ENCODE measurements at places on chromosomes 3 and 15. TPM values are rescaled to one million over a fixed set of nuclear protein-coding genes. Genes with fewer than 3 reads are reported as not detected.

The HHLA2 gene
- total RNA-seq = not detected

- H3K27ac ChIP-seq = no peak overlapping the region
- no peak for DNase-seq
- H3K27me3 ChIP-seq = peaks cover 33% of the 10 kb centered on the region
- no peak overlapping the region for H3K4me3 ChIP-seq
- peaks cover 13% of the 10 kb centered on the region for H3K4me1 ChIP-seq
These were observed 3.6 kb upstream of the STARD5 start for GRCh38 chr15:81327516-81327915.

GRCh38 chr3:20652231-20652986 is 466.4 kb upstream of the SGO1 start:
- no peaks in the 10 kb centered on the region for H3K4me1 ChIP-seq
- no peaks in the 10 kb centered on the region for H3K36me3 ChIP-seq
- no peak overlapping the region for H3K4me3 ChIP-seq
- no peaks in the 10 kb centered on the region for H3K27me3 ChIP-seq

DNA sequence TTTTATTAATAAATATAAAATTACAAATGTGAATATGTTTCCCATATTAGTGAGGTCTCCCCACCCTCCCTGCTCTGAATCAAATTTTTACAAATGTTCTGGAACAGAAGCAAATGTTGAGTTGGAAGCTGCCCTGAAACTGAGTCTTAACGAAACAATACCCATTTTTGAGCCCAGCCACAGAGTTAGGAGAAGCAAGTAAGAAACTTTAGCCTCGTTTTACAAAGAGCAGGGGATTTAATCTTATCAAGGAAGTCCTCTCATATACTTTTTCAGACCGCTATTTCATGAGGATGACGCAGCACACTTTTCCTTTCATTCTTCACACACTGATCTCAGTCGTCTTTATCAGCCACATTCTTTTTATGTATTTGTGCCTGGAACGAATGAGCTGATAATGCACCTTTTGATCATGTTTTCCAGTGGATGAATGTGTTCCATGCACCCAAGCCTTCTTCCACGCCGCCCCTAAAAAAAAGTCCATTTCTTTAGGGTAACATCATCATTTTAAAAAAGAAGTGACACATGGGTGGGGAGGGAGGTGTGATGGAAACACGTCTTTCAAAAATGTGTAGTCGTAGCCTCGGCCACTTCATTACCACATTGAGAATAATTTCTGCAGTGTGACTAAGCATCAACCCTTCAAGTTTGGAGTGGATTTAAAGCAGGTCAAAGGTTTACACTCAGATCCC is 48.1 kb downstream of the SETMAR start:
- no peak for DNase-seq
- no peak overlapping the region for H3K27ac ChIP-seq
- H3K36me3 ChIP-seq = peaks cover 2% of the 10 kb centered on the region
- no peak overlapping the region for H3K4me3 ChIP-seq

- peaks cover 33% of the 10 kb centered on the region for H3K36me3 ChIP-seq
- peak overlapping the region; percentile 33 for H3K27ac ChIP-seq
- no peaks in the 10 kb centered on the region for H3K27me3 ChIP-seq
- no peak for DNase-seq
- H3K4me3 ChIP-seq = no peak overlapping the region
These were observed 9.5 kb downstream of the MTHFS start for GRCh38 chr15:79887054-79887930.

The ZCWPW2 gene
- total RNA-seq = 0.81 TPM

DNA sequence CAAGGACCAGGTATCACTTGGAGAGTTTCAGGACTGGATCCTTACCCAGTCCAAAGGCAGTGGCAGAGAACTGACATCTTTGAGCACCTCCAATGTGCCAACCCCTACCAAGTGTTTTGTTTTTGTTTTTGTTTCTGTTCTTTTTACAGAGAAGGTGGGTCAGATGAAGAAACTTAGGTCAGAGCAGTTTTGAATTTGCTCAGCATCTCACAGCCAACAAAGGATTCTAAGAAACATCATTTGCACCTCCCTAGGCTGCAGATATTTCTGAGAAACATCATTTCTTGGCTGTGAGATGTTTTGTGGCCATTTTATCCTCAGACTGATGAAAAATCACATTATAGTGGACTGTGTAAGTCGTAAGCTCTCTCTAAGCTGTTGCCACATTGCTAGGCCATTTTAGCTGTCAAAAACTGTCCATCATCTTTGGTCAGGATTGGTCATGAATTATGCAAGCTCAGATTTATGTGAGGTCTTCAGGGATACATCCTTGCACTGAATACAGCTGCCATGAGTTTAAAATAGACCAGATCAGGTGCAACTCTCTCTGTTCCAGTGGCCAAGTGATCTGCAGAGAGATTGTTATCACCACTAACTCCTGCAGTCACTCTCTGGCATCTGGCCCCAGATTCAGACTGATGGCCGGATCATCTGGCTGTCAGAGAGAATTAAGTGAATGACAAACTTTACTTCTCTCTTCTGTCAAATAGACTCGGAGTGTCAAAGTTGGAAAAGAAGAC is 341.5 kb downstream of the EPHB1 start:
- H3K4me3 ChIP-seq = no peak overlapping the region
- no peak for DNase-seq
- H3K4me1 ChIP-seq = no peaks in the 10 kb centered on the region

GRCh38 chr3:62679988-62680387 is 195.2 kb downstream of the CADPS start:
- H3K27ac ChIP-seq = no peak overlapping the region
- H3K4me1 ChIP-seq = peaks cover 21% of the 10 kb centered on the region

The FANCD2OS gene
- not detected for total RNA-seq

GRCh38 chr3:172094621-172095557 is 55.5 kb downstream of the FNDC3B start:
- peaks cover 58% of the 10 kb centered on the region for H3K4me1 ChIP-seq
- H3K27ac ChIP-seq = peak overlapping the region; percentile 49
- peaks cover 6% of the 10 kb centered on the region for H3K36me3 ChIP-seq
- no peak overlapping the region for H3K4me3 ChIP-seq

The POTEB2 gene
- total RNA-seq = not detected

DNA sequence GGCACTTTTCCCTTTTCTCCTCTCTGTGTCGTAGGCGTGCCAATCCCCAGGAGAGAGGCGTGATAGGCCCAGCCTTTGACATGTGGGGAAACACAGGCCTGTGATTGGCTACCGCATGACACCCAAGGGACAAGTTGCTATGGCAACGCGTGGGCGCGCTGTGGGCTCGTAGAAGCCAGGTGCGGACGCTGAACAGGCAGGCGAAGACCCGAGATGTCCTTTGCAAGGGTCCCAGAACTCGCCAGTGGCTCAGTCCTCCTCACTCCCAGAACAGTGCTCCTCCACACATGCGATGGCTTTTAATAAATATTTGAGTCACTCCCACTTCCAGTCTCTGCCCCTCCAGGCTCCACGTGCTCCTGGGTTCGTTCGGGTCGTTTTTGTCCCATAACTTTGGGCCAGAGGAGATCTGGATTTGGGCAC is 4.2 kb downstream of the SLC51B start:
- H3K27ac ChIP-seq = no peak overlapping the region
- H3K27me3 ChIP-seq = peaks cover 16% of the 10 kb centered on the region
- no peaks in the 10 kb centered on the region for H3K36me3 ChIP-seq
- peaks cover 11% of the 10 kb centered on the region for H3K4me1 ChIP-seq
- peak overlapping the region; percentile 29 for H3K4me3 ChIP-seq

DNA sequence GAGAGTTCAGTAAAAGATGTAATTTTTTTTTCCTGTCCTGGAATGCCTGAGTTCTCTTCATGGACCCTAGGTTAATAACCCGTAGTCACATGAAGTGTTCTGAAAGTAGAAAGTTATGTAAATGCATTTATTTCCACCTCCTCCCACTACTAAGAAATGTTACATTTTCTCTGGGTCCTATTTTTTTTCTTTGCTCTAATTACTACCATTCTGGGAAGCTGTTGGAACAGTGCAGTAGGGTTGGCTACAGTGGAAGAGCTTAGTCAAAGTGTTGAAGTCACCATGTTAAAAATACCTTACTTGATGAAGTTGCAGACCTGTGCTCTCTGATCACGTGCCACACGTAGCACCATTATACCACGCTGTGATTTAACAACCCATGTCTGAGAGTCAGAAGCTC is 153.8 kb upstream of the TSC22D2 start:
- peaks cover 25% of the 10 kb centered on the region for H3K4me1 ChIP-seq
- H3K27me3 ChIP-seq = no peaks in the 10 kb centered on the region
- no peak overlapping the region for H3K27ac ChIP-seq

DNA sequence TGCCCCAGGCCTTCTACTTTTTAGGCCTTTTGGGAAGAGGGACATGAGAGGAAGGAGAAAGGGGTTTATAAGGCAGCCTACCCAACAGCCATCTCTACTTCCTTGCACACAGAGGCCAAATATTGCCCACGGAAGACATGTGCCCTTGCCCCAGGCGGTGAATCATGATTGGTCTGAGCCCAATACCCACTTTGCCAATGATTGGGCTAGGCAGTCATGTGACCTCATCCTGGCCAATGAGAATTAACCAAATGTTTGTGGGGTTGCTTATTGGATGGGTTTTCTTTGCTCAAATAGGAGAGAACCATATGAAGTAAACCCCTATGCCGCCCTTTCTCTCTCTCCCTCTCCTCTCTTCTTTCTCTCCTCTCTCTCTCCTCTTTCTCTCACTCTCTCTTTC is 42.2 kb upstream of the ATP1B3 start:
- no peak overlapping the region for H3K27ac ChIP-seq
- no peaks in the 10 kb centered on the region for H3K36me3 ChIP-seq
- no peaks in the 10 kb centered on the region for H3K27me3 ChIP-seq
- no peak overlapping the region for H3K4me3 ChIP-seq
- no peak for DNase-seq
- no peaks in the 10 kb centered on the region for H3K4me1 ChIP-seq

DNA sequence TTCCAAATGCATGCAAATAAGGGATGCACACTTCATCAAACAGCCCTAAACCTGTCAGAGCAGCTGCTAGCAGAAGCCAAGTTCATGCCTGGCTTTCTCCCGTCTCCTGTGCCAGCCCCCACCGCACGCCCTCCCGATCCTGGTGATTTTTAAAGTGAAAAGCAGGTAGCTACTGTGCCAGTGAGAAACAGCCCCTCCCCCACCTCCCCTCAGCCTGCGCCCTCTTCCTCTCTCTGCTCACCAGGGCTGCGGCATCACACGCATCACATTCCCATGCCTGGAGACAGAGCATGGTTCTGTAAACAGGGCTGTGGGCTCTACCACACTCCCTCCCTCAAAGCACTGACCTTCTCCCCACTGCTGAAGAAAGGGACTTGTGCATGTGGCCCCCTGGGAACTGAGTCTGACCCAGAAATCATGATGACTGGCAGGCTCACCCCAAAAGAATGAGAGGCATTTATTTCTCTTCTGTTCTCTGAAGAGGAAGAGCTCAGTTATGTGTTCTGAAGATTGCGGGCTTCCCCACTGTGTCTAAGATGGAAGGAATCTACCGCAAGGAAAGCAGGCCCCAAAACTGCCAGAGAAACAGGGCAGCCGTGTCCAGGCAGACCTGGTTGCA is 14.5 kb upstream of the SLC6A1 start:
- no peak for DNase-seq
- peak overlapping the region; percentile 18 for H3K27ac ChIP-seq
- H3K36me3 ChIP-seq = no peaks in the 10 kb centered on the region
- no peak overlapping the region for H3K4me3 ChIP-seq
- H3K27me3 ChIP-seq = peaks cover 55% of the 10 kb centered on the region

The MORC1 gene
- total RNA-seq = not detected

GRCh38 chr15:38325648-38325990 is 73.0 kb downstream of the SPRED1 start:
- DNase-seq = no peak
- H3K36me3 ChIP-seq = peaks cover 26% of the 10 kb centered on the region
- no peaks in the 10 kb centered on the region for H3K27me3 ChIP-seq
- no peak overlapping the region for H3K27ac ChIP-seq
- no peaks in the 10 kb centered on the region for H3K4me1 ChIP-seq
- H3K4me3 ChIP-seq = no peak overlapping the region

DNA sequence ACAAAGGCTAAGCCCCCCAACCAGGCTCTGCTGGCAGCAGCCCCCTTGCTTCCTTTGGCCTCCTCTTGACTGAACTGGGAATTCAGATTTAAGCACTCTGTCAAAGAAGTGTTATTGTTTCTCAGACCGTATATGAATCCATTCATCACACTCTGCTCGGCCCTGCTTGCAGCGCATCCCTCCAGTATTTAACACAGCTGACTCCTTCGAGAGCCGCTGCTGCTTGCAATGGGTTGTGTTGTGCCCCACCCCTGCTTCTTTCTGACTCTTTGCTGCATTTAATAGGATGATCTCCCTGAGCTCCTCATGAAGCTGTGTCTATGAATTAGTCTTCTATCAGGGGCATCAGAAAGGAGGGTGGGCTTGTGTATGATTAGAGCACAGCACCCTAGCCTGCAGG is 31.2 kb downstream of the C3orf20 start:
- H3K27me3 ChIP-seq = peaks cover 6% of the 10 kb centered on the region
- no peaks in the 10 kb centered on the region for H3K4me1 ChIP-seq
- no peaks in the 10 kb centered on the region for H3K36me3 ChIP-seq
- DNase-seq = no peak

DNA sequence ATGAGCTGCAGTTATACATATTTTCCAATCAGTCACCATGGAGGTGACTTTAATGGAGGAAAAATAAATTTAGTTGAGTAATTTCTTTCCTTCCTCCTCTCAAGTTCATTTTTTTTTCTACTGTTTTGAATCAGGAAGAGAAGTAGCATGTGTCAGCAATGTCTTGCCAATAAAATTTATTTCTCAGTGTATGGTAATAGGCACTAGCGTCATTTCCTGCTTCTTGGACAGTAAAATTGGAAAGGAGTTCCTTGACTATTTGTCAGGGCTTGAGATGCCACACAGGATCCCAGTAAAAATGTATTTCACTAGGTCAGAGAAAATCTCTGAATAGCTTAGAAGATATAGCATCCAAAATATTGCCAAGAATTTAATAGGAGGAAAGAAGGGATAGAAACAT is 605.9 kb downstream of the ROBO1 start:
- H3K4me3 ChIP-seq = no peak overlapping the region
- H3K27ac ChIP-seq = no peak overlapping the region
- H3K27me3 ChIP-seq = no peaks in the 10 kb centered on the region
- no peaks in the 10 kb centered on the region for H3K4me1 ChIP-seq

The NCEH1 gene
- 2.5 TPM for total RNA-seq

DNA sequence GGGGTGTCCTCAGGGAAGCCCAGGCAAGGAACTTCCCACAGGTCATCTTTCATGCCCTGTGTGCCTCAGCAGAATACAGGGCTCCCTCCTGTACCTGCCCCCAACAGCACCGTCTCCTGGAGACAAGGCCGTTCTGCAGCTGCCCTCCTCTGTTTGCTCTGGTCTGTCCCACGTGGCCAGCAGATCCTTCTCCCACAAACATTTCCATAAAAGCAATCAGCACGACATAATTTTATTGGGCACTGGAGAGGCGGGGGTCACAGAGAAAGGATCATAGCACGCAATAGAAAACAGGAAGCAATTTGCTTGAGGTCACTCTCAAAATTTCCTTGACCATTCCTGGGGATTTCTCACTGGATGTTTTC is 29.4 kb downstream of the STARD5 start:
- no peak overlapping the region for H3K27ac ChIP-seq
- no peaks in the 10 kb centered on the region for H3K36me3 ChIP-seq
- no peak for DNase-seq
- no peak overlapping the region for H3K4me3 ChIP-seq
- H3K27me3 ChIP-seq = peaks cover 19% of the 10 kb centered on the region
- peaks cover 3% of the 10 kb centered on the region for H3K4me1 ChIP-seq

The HTR3E gene
- not detected for total RNA-seq
